ELR (cell line): ENCODE measurements at places on chromosomes 12 and 14.

DNA sequence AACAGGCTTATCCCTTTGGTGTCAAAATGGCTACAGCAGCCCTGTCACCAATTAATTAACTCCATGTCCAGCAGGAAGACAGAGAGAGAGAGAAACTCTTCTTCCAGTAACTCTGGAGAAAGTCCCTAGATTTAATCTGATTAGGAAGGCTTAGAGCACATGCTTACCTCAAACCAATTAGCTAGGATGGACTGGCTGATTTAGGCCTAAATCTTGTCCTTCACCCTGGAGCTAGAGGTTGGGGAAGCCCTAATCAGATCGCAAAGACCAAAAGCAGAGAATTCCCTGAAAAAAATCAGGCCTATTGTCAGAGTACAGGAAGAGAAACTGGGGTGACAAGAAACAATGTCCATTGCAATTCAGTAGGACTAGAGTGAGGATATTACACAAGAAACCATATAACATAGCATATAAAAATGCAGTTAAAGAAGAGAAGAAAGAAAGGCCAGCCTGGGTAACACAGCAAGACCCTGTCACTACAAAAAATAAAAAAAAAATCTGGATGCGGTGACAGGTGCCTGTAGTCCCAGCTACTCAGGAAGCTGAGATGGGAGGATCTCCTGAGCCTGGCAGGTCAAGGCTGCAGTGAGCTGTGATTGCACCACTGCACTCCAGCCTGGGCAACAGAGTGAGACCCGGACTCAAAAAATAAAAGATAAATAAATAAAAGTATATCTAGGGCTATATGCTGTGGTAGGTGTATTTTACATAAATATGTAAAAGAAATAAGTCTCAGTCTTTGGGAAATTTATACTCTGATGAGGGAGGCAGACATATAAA lies 34.9 kb upstream of the TUBA1A start:
- no peak for DNase-seq

DNA sequence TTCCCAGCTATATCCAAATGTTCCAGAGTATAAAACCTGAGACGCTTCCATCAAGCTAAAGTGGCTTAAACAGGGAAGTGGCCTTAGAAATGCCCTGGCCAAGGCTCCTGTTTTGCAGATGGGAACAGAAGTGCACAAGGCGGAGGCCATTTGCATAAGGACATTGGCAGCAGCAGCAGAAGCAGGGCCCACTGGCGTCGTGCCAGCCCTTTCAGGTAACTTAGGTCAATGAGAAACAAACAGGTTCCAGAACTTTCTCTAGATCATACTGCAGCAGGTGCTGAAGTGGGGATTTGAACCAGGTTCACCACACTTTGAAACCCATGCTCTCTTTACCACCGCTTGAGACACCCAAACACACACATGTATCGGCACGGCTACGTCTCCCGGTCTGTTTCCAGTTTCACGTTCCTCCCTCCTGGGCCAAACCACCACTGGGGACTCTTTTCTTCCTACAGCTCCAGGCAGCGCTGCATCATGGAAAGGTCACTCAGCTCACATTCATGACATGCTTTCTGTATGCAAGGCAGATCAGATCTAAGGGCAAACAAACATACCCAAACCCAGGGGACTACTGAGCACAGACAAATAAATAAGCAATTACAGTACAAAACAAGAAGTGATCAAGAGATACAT lies 46.0 kb upstream of the PLEKHG6 start:
- DNase-seq: no peak

- DNase-seq: no peak
These were observed 60.1 kb downstream of the EMP1 start for GRCh38 chr12:13256692-13257045.

GRCh38 chr14:31411218-31411727 lies 9.1 kb downstream of the HEATR5A start:
- DNase-seq: no peak

- peak; percentile 49 for DNase-seq
These were observed 280.5 kb downstream of the DPF3 start for GRCh38 chr14:72613231-72613974.

GRCh38 chr14:88937706-88938105 lies 113.3 kb downstream of the TTC8 start:
- peak; percentile 18 for DNase-seq

DNA sequence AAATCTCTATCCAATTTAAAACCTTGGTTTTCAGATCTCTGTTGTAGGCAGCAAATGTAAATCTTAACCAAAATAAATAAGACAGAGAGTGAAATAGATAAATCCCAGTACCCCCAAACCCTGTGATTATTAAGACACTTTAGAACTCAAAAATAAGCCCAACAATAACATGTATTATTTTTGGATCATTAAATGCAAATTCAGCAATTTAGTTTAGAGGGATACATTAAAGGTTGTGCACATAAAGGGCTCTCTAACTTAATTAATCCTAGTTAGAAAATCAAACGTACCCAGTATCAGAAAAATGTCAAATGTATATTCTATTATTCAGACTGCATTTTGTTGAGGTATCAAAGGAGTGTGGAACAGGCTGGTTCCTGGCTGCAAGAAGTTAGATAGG lies 416.8 kb downstream of the SLC16A7 start:
- no peak for DNase-seq

DNA sequence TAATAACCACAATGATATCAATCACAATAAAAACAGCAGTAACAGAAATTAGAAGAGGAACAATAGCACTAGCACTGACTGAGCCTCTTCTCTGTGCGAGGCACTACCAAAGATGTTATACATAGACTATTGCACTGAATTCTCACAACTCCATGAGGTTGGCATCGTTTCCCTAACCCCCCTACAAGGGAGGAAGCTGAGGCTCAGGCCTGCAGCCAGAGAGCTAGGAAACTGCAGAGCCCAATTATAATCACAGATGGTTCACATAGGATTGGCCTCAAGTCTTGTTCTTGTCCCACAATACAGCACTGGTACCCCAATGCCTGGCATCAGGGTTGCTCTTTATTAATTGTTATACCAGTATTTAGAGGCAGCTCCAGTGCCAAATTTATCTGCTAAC lies 278.0 kb downstream of the CEP128 start:
- no peak for DNase-seq

- DNase-seq: peak; percentile 95
These were observed at the start of gene CCDC77 for GRCh38 chr12:401235-402028. Gene CCDC77, plus strand, starts transcription at chr12:401644. Its CDS starts 7,740 bp downstream, at chr12:409384.

DNA sequence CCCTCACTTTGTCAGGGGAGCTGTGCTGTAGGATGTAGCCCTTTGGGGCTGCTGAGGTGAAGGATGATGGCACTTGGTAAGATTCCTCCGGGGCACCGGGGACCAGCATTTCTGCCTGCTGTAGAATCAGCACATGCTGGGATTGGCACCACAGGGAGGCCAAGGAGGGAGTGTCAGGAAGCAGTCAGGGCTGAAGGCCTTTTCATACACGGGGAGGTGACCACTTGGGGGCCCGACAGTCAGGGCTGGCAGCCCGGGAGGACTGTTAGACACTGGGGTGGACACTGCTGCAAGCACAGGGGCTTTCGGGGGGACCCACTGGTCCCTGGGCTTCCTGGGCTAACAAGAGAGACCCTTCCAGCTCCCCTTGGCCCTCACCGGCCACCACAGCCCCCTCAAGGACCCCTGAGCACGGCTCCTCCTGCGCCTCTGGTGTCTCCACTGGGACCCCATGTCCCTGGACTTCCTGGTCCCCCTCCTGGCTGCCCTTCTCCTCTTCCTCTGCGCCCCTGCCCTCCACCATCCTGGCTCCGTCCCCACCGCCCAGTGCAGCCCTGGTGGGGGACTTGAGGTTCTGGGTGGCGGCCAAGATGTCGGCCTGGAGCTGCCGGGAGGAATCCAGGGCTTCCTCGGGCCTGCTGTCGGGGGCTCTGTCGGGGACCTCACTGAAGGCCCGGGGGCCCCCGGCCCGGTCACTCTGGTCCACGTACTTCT lies 6.5 kb downstream of the TMEM119 start:
- DNase-seq: no peak

DNA sequence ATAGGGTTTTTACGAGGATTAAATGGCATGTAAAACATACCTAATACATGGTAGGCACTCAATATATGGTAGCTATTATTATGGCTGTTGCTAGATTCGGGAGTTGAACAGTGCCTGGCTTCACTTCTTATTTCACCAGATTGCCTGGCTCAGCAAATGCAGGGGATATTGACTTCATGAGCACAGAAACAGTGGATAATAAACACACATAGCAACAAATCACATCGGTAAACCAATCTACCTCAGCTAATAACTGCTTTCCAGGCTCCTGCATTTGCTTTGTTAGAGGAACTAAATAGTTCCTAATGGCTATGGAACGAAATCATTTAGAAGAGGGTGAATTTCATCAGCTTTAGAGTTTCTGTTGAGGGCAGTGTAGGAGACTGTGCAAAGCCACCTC lies 105.2 kb upstream of the TMCC3 start:
- DNase-seq: no peak

- no peak for DNase-seq
These were observed 57.9 kb downstream of the RFLNA start for GRCh38 chr12:124352839-124353238.

GRCh38 chr12:76755829-76756379 lies 8.0 kb upstream of the ZDHHC17 start:
- DNase-seq: no peak
